ENCODE measurements at places on chromosomes 16 and 17.

GRCh38 chr16:6149031-6149430 is 1051.4 kb upstream of the EEF2KMT start:
- no peak for DNase-seq

- DNase-seq, result no peak
Measured at GRCh38 chr17:63120406-63120805, 154.4 kb downstream of the TANC2 start.

DNA sequence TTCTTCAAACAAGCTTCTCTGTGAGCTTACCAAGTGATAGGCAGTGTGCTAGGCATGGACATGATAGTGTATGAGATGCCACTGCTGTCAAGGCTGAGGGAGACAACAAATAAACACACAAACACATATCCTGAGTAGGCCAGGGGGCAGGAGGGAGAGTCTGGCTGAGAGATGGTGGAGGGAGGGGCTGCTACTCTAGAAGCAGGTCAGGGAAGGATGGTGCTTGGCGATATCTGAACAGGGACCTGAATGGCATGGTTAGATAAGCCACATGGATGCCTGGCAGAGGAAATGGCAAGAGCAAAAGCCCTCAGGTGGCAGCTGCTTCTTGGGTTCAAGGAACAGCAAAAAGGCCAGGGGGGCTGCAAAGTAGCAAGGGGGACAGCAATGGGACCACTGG is 8.6 kb upstream of the CHST6 start:
- DNase-seq, result no peak

DNA sequence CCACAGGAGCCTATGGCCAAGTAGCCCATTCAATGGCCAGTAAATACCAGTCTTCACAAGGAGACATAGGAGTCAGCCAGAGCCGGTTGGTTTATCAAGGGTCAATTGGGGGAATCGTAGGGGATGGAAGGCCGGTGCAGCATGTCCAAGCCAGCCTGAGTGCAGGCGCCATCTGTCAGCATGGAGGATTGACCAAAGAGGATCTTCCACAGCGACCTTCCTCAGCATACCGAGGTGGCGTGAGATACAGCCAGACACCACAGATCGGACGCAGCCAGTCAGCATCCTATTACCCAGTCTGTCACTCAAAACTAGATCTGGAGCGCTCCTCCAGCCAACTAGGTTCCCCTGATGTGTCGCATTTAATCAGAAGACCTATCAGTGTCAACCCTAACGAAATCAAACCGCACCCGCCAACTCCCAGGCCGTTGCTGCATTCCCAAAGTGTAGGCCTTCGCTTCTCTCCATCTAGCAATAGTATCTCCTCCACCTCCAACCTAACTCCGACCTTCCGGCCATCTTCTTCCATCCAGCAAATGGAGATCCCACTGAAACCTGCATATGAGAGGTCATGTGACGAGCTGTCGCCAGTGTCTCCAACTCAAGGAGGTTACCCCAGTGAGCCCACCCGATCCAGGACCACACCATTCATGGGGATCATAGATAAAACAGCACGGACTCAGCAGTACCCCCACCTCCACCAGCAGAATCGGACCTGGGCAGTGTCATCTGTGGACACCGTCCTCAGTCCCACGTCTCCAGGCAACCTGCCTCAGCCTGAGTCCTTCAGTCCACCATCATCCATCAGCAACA is 25.0 kb downstream of the CYB561 start:
- no peak for DNase-seq

DNA sequence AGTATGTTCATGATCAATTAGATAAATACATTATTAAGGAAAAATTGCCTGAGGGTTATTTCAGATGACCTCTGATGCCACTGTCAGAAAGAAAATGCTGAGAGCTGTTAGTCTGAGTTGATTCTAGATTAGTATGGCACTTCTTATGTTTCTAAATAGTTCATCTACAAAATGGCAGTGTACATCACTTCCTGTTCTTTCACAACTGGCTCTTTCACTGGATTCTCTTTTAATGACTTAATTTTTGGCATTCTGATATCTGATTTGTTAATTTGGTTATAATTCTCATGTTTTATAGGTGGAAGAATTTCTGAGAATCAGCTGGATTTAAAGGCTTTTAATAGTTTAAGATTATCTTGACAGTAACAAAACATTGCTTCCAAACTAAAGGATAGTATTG is 3.3 kb downstream of the TAOK1 start:
- no peak for DNase-seq

GRCh38 chr17:32875923-32876416 is 954 bp downstream of the MYO1D start:
- DNase-seq, result no peak

DNA sequence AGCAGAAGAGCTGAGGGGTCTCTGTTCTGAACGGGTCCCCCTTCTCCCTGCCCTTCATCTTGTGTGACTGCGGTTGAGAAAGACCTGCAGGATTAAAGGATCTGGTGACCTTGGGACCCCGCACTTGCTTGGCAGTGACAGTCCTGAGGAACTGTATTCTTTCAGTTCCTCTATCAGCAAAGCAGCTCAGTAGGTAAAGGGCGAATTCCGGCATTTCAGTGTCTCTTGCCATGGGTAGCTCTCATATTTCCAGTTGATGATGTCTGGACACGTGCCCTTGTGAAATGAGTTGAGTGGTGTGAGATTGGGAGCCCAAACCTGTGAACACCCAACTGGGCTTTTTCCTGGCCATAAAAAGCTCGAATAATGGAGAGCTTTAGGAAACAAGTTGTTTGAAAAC is 135.7 kb downstream of the PRKCA start:
- DNase-seq, result no peak

- no peak for DNase-seq
Measured at GRCh38 chr17:77285594-77286390, 145.0 kb downstream of the SEC14L1 start.

DNA sequence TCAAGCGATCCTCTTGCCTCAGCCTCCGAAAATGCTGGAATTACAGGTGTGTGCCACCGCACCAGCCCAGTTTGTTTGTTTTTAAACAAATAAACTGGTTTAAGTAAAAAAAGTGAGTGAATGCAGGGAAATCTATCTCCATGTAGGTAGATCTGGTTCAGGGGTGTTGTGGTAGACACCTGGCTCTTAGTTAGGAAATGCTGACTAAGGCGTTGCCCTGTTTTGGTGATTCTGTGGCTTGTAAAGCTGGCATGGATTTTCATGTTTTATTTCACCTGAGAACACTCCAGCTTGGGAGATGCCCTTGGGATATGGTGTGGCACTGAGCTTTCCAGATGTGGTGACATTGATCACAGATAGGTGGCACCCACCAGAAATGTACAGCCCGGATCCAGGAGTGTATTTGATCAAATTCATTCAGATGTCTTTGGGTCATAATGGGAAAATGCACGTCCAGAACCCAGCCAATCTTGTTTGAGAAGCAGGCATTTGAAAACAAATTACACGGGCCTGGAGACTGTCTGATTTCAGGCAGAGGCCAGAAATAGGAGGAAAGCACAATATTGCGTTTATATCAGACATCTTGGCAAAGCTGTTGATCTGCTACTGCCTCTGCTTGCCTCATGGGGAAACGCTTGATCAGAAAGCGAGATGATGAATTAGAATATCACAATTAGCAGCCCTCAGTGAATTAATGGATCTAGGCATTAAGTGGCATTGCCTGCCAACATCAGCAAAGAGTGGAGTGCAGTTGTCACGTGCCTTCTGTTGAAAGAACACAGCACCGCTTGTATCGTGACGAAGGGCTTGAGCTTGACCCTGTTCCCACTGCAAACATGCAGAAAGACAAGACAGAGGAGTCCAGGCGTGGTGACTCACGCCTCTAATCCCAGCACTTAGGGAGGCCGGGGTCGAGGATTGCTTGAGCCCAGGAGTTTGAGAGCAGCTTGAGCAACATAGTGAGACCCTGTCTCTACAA is 7.3 kb upstream of the IL34 start:
- DNase-seq, result no peak

DNA sequence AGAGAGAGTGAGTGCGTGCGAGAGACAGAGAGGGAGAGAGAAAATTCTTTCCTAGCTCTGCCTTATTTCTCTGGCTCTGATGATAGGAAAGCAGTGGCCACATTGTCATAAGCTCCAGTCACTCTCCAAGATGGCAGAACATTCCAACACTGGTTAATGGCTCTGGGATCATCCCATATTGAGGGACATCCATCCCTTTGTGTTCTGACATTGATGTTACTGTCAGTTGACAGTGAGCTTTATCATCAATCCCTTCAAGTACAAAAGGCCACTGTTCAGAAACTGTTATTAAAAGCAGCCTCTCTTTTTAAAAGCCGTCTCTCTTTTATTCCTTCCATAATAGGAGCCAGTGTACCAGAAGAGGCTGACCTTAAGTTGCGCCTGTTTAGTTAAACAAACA is 1084.9 kb upstream of the RBFOX1 start:
- DNase-seq, result no peak

GRCh38 chr16:88486398-88487123 is 33.5 kb downstream of the ZFPM1 start:
- DNase-seq, result no peak

- DNase-seq, result no peak
Measured at GRCh38 chr17:71200597-71200996, 920.2 kb upstream of the SOX9 start.

- no peak for DNase-seq
Measured at GRCh38 chr16:65660390-65660789, 538.5 kb upstream of the CDH11 start.

DNA sequence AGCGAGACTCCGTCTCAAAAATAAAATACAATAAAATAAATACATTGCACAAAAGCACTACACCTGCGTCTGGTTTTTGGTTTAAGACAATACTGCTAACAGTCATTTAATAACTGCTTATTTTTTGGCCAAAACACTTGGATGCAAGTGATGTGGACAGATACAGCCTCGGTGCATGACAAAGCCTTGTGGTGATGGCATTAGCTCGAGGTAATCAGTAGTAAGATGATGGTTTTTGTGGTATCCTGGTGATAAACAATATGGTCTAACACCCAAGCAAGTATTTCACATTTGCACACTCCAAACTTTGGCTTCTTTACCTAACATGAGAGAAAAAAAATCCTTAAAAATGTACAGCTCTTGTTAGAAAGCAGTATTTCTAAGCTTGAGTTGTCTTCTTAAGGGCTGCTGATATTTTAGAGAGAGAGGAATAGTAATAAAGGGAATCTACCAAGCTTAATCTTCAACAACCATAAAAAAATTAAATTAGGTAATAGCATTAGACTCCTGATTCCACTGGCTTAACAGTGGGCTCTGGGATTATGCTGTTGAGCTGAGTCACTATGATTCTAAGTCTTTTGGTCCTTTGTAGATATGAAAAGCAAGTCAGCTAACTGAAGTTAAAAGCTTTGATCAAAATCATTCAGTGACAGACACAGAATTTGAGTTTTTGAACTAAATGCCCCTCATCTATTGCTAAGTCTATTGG is 111.1 kb downstream of the VPS53 start:
- no peak for DNase-seq

DNA sequence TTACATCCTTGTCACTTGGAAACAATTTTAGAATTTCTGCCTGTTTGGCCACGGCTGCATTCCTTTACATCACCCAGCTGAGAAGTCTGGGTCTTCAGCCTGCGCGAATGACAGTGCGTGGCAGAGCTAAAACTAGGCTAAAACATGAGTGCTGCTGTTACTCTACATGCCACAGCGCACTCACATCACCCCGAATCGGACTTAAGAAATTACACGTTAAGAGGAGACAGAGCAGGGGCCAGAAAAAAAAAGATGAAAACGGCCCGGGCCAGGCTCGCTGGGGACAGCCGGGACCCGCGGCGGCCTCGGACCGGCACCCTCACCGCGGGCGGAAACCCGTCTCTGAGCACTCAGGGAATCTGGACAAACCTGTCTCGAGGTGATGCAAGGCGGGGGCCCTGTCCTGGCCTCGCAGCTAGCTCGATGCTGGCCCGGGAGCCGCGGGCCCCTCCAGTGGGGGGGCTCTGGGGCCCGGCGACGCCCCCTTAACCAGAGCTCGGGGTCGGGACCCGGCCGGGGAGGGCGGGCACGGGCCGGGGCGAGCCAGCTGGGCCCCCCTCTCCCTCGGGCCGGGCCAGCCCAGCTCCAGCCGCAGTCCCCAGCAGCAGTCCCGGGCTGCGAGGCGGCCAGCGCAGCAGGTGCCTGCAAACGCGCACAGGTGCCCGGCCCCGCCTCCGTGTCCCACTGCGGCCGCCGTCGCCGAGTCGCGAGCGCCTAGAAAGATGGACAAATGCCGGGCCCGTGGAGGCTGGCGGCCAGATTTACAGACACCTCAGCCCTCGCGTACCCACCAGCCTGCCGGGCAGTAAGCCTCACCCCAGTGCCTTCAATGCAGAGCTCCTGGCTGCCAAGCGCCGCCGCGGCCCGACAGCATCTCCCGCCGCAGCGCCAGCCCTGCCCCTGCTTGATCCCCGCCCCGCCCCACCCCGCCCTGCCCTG is at the start of gene AKTIP:
AKTIP (minus strand) TSS at position 879 of the 939 bp plus-strand sequence. CDS start 2,950 bp downstream, outside the sequence.
- DNase-seq, result no peak

DNA sequence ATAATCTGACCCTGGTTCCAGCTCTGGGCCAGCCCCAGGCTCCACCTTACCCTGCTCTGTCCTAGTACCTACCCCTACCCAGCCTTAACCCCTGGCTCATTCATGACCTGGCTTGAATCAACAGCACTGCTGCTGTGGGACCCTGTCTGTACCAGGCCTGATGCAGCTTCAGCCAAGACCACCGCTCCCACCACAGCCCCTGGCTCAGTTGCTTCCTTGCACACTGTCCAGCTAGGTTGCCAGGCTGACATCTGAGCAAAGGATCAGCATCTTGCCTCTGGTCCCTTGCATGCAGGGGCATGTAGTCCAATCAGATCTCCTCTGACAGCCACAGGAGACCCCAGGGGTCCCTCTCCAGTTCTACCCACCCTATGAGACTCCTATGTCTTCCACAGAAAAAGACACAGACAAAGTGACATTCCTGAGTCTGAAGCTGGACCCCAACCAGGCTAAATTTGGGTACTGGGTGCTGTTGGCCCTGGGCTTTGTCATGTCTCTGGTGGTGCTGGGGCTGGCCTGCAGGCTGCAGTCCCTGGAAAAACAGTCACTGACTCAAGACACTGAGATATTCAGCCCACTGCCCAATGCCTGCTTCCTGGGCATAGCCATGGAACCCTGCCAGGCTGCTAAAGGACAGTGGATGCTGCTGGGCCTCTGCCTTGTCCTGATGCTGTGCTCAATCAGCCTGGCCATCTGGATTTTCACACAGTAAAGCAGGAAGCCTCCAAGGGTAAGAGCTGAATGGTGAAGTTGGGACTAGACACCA is 3.9 kb upstream of the KCNH6 start:
- DNase-seq, result no peak

DNA sequence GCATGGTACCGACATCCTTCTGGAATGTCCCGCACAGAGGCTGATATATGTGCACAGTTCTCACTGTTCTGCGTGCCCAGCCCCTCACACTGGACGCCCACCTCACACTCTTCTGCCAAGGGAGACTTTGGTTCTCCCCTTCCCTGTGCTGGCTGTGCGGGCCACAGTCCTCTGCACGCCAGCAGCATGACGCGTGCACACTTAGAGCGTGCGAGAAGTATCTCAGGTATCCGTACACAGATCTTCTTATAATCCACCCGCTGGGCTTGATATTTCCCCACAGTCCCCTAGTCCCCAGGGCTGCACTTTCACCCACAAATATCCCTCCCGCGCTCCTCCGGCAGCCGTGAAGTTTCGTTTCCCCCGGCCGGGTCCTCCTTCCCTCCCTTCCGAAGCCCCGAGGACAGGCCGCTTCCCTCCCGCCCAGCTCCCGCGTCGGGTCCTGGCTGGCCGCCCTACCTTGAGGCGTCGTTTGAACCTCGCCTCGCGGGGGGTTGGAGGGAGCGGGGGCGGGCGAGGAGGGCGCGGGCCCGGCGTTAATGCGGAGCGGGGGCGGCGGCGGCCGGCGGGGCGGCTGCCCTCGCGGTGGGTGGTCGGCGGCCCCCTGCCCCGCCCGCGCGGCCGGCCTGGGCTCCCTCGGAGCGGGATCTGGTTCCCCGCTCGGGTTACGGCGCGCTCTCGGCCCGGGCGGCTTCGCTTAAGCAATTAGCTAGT is 5.0 kb upstream of the FOXF1 start:
- no peak for DNase-seq

GRCh38 chr16:9845661-9846361 is 336.4 kb downstream of the GRIN2A start:
- DNase-seq, result no peak
